ENCODE measurements at places on chromosomes 16 and 17.

- no peak for DNase-seq
Observed at GRCh38 chr16:69327585-69328310, 2.6 kb downstream of the PDF start.

GRCh38 chr17:259341-259976 lies 78.0 kb upstream of the DOC2B start:
- no peak for DNase-seq

DNA sequence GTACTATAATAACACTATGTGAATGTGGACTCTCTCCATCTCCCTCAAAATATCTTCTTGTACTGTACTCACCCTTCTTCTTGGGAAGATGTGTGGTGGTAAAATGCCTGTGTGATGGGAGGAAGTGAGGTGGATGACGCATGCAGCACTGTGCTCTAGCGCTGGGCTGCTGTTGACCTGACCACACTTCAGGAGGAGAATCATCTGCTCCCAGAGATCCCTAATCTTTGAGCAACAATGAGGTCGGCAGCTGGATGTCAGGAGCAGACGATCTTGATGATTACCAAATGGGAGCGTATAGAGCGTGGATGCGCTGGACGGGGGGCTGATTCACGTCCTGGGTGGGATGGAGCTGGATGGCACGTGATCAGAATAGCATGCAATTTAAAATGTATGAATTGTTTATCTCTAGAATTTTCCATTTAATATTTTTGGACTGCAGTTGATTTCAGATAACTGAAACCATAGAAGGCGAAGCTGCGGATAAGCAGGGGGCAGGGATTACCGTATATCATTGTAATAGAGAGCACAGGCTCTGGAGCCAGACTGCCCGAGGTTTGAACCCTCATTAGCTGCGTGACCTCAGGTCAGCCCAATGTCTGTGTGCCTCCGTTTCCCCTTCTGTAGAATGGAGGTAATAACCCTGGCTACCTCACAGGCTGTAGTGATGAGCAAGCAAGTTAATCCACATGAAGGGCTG lies 23.7 kb upstream of the CYLD start:
- no peak for DNase-seq

DNA sequence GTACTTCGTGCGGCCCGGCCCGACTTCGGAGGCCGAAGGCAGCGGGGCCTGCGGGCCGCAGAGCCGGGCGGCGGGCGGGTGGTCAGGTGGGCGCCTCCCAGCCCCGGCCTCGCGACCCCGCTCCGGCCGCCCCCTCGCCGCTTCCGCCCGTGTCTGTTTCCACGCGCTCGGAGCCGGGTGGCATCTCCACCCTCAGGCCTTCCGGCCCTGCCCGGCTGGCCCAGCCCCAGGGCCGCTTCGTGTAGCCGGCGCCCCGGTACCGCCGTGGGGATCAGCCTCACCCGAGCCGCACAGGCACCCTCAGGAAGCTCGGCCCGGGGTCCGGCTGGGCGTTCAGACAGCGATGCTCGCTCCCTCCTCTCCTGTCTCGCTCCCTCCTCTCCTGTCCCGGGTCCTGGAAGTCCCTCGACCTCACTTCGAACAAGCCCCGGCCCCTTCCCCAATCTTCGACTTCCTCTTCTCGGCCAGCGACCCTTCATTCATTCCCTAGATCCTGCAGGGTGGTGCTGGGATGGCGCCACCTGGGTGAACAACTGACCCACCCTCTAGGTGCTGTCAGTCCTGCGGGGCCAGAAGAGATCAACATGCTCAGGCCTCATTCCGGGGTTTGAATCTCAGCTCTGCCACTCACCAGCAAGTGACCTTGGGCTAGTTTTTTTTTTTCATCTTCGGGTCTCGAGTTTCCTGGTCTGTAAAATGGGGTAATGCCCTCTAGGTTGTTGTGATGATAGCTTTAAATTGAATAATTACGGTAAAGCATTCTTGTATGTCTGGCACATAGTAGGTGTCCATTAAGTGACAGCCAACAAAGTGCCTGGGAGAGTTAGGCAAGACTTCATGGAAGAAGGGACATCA lies 610 bp downstream of the VPS4A start:
- peak; percentile 43 for DNase-seq

DNA sequence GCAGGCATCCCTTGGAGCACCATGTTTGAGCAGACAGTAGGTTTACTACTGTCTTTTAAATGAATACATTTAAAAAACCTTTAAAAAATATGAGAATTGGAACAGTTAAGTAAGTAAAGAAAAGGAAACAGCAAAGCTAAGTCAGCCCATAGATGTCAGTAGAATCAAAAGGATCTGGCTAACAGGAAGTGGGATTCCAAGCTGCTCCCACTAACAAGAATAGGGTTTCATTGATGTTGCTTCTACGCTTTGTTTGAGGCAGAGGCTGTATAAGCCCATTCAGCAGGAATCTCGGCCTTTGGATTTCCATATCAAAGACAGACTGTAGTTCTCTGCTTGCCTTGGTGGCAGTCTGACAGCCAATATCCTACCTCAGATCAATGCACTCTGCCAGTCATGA lies 122.9 kb upstream of the ELAC2 start:
- no peak for DNase-seq

GRCh38 chr17:83108709-83109108 lies 29.3 kb downstream of the METRNL start:
- DNase-seq = no peak

DNA sequence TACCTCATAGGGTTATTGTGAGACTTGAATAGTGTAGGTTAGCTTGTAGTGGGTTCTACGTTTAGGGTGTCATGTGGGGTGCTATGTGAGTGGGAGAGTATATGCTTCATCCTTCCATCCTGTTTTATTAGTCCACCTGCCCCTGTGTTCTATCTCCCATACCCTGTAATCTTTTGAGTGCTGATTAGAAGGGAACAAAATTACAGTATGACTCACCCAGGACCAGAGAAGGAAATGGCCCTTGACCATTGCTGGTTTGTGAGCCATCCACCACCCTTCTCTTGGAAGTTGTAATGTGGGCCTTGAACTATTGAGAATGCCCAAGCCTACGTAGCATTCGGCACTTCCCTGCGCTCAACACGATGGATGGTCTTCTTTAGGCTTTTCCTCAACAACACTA lies 17.1 kb downstream of the SAP30BP start:
- no peak for DNase-seq

DNA sequence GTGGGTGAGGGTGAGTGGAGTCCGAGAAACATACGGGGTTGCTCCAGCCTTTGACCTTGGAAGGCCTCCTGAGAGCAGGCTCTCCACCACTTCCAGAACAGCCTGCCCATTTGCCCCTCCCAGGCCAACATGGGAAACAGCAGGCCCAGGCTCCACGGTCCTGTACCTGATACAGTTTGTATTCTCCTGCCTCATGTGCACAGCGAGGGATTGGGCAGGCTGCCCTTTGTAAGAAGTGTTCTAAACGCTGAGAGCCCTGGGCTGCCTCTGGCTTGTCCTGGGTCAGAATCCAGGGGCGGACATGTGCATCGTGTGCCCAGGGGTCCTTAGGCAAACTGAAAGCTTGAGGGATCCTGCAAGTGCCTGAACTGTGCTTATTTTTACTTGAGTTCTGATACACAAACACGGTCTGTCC lies 3.4 kb upstream of the CBX2 start:
- DNase-seq = no peak

DNA sequence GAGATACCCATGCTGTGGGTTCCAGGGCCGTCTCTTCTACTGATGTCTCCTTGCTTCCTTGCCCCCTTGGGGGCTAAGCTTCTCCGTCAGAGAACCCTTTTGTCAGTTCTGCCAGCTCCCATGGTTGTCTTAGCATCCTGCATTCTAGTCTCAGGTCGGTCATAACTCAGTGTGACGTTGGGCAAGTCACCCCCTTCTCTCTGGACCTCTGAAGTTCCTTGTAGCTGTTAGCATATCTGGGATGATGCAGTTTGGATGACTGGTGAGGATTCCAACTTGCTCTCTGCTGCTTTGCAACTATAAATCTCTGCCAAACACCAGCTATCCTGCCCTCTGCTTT lies 8.9 kb upstream of the MYL4 start:
- no peak for DNase-seq

- no peak for DNase-seq
Observed at GRCh38 chr17:514584-514983, 162.0 kb upstream of the RPH3AL start.

GRCh38 chr16:10594312-10594950 lies 14.0 kb upstream of the EMP2 start:
- no peak for DNase-seq

GRCh38 chr17:76789235-76789788 lies 51.4 kb downstream of the MFSD11 start:
- DNase-seq = no peak

DNA sequence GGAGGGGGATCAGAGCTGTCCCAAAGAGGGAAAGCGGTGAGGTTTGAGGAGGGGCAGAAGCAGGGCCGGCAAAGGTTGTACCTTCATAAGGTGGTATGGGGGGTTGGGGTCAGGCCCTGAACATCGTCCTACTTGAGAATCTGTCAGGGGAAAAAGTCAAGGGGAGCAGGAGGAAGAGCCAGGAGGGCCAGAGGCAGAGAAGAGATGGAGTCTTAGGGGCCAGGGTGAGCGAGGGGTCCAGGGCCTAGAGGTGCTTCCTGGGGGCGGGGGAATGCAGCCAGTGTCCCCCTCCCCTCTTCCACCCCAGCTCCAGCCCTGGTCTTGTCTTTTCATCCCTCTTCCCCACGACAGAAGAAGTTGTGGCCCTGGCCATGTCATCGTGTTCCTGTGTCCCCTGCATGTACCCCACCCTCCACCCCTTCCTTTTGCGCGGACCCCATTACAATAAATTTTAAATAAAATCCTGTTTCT lies 1.3 kb upstream of the PRRT2 start:
- DNase-seq = no peak

All from activated naive CD4-positive, alpha-beta T cell treated with Interleukin-2 at 50 U/mL for 16 hours (primary cell).